Sigmoid colon (tissue), 7 donors: ENCODE measurements at places on chromosomes 12 and 14. TPM values are rescaled to one million over a fixed set of nuclear protein-coding genes. Genes with fewer than 3 reads are reported as not detected.

Gene PLA2G1B
- total RNA-seq: not detected

DNA sequence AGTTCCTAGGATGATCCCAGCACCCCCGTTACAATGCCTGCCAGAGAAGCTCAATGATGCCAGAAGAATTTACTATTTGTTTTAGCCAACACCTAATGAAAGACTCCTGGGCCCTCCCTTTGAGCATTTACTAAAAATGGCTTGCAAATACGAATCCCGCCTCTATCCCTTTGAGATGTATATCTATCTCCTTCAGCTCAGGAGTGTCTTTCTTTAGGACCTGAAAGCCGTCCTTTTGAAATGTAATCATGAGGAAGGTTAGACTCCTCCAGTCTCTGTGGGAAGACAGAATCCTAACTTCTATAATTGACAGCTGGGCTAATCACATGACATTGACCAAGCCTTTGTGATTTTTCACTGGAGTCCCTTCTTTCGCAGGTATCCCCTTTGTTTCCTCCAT lies 19.2 kb upstream of the DYNC1H1 start:
- DNase-seq: peak; percentile 40

Gene KERA
- total RNA-seq: not detected

GRCh38 chr14:101088714-101089113 lies 185.2 kb upstream of the RTL1 start:
- no peak for DNase-seq

GRCh38 chr12:70652451-70652850 lies 15.2 kb upstream of the PTPRB start:
- no peak for DNase-seq

Gene ZNF641
- 28.5 TPM for total RNA-seq

- no peak for DNase-seq
Measured at GRCh38 chr12:61414470-61414869, 845.7 kb upstream of the USP15 start.

GRCh38 chr12:122834921-122835749 lies at the start of gene HIP1R:
TSS of gene HIP1R (plus strand) at chr12:122835457. CDS start at chr12:122835551, 94 bp downstream.
- DNase-seq: peak; percentile 69
